ENCODE measurements at places on chromosomes 2 and 18.
A peak's percentile ranks its signal among the peaks of the same experiment; 100 is the strongest.

GRCh38 chr2:28164280-28164801 lies 228.3 kb upstream of the FOSL2 start:
- no peak for DNase-seq

GRCh38 chr2:68214381-68214780 lies 38.0 kb downstream of the PPP3R1 start:
- DNase-seq = no peak

- DNase-seq = no peak
These were observed 154.8 kb upstream of the ZNF236 start for GRCh38 chr18:76667603-76668002.

- DNase-seq = no peak
These were observed 226.2 kb downstream of the ASXL3 start for GRCh38 chr18:33804258-33804657.

DNA sequence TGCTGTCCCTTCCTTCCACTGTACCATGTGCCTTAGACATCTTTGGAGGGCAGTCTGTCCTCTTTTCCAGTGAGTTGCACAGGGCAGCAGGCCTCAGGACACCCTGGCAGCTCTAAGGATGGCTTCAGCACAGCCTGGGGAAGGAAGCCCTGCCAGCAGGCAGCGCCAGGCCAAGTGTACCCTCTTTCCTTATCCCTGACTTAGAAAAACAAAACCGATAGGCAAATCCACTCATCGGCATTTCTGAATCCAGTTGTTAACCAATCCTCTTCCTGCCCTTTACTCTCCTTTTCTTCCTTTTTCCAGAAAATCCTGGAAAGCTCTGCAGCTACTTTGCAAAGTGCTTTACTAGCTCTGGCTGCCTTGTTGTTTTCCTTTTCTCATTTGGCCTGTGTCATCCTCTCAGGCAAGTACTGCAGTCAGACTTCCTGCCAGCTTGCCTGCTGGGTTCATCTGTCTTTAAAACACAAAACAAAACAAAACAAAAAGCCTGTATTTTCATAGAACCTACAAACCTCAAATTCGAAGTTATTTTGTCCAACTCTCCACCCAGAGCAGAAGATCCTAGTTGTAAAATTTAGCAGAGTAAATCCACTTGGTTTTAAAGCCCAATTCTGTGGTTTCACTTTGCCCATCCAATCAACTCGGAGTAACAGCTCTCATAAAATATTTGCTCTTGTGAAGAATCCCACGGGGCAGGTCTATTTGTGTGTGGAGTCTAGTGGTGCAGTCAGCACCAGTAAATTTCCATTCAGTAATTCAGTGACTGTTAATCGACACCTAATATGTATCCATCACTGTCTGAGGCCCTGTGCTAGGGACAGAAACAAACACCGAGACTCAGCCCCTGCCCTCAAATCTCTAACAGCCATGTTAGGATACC lies 45.2 kb downstream of the PCBP1 start:
- DNase-seq = no peak

GRCh38 chr18:44238454-44238853 lies 442.2 kb upstream of the SETBP1 start:
- DNase-seq = peak; percentile 56

DNA sequence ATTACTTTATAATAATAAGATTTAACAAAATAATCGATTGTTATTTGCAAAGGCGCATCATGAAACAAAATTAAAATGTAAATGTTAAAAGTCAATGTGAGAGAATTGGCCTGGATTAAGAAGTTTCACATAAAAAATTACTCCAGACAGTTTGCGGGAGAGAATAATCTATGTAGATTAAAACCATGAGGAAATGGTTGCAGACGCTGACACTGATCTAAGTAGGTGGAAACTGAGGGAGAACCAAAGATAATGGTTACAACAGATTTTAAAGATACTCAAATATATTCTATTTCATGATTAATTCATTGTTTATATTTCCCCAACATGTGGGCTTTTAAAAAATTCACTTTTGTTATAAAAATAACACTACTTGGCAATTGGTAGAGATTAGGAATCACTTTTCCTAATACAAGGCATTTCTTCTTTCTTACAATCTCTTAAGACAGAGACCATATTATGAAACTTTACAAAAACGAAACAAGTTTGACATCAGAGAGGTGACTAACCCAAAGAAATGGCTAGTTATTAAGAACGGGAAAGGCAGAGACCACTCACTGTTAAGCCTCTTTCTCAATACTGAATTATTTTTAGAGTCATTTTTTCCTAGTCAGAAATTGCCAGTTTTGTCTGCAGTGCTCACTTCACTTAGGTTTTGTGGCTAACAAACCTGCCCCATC lies 1.6 kb downstream of the KANSL1L start:
- peak; percentile 2 for DNase-seq

GRCh38 chr2:226115832-226116200 lies 683.8 kb downstream of the IRS1 start:
- DNase-seq = peak; percentile 39

- DNase-seq = no peak
These were observed 54.7 kb upstream of the B3GNT2 start for GRCh38 chr2:62141142-62141740.

DNA sequence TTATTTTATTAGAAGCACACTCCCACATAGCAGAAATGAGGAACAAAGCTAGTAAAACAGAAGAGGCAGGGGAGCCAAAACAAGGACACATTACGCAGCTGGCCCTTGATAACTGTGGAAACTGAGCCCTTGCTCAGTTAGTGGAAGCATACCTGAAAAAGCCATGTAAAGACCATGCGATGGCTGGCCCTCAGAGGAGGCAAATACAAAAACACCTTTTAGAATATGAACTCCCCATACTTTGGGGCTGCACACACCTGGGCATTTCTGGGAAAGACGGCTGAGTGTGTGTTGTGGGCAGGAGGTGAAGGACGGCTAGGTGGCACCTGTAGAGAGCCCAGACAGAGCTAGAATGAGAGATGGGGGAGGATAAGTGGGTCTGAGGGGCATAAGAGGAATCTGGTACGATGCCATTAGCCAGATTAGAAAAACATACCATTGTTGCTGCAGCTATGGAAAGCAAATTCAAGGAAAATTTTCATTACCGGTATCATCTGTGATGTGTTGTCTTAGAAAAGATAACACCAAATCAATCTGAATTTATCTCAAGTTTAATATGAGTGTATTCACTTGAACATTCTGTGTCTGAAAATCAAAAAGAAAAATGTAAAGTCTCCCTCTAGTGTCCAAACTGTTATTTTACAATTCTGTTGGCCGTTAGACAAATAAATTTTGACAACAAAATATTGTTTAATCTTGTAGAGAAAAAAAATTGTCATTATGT lies 45.2 kb upstream of the SULT1C3 start:
- no peak for DNase-seq

DNA sequence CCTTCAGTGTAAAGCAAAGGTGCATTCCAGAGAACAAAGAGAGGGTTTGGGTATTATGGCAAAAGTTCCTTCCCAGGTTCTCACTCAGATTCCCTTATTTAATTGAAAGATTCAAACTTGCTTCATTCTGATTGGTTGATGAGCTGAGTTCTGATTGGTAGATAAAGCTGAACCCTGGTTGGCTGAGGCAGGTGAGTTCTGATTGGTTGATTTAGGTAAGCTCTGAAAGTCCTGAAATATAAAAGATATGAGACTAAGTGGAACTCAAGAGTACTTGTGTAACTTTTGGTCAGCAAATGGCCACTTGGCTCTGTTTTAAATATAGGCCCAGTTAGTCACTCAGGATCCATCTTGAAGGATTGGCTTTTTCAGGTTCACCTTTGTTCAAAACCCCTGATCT lies 99.8 kb upstream of the FBXO11 start:
- DNase-seq = no peak

GRCh38 chr2:11785611-11785940 lies 39.1 kb downstream of the LPIN1 start:
- no peak for DNase-seq

GRCh38 chr2:62014102-62014501 lies 108.6 kb downstream of the COMMD1 start:
- DNase-seq = no peak

DNA sequence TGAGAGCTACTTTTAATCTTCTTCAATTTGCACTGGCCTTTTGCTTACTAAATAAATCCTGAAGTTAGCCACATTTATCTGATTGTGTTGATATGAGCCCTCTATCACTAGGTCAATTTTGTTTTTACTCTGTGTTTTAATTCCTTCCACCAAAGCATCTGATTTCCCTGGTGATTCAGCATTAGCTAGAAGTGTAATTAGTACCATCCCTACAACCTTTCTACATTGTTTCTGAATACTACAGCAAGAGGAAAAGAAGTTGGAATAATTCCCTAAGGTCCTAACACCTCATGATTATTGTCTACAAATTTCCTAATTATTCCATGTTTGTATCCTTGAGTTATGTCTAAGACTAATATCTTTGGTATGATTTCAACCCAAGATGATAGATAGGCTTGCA lies 1093.6 kb downstream of the SUCLG1 start:
- no peak for DNase-seq

- no peak for DNase-seq
These were observed 42.1 kb downstream of the RAPH1 start for GRCh38 chr2:203492965-203493364.

DNA sequence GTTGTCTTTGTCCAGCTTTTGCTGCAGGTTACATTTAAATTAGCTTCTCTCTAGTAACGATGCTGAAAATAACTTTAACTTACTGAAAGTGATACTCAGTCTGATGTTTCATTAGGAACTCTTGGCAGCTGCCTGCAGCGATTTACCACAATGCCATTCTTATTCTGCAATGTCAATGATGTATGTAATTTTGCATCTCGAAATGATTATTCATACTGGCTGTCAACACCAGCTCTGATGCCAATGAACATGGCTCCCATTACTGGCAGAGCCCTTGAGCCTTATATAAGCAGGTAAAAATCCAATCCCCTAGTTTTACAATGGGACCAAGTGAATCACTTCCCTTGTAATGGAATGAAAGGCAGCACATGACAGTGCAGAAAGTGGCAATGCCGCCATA lies 16.3 kb upstream of the MFF start:
- peak; percentile 79 for DNase-seq

- DNase-seq = no peak
These were observed 694.9 kb downstream of the KCNJ3 start for GRCh38 chr2:155393406-155393805.

- DNase-seq = no peak
These were observed 122.9 kb downstream of the COPS8 start for GRCh38 chr2:237208373-237209260.

DNA sequence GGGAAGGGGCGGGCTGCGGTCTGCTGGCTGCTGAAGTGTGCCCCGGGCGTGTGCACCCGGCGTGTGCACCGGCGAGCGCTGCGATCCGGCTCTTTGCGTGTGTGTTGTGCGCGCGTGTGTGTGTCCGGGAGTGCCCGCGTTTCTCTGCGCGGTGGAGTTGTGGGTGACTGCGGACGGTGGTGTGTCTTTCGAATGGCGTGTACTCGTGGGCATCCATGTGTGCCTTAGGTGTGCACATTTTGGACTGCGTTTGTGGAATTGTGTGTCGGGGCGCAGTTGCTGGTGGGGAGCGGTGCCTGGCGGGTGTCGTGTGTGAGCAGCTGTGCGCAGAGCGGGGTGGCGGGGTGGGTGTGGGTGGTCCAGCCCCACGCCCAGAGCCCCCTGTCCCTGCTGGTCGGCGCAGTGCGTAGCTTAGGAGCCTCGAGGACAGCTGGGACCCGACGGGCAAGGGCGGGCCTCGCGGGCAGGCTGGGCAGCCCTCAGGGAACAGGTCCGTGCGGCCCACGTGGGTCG lies 533 bp downstream of the HPCAL1 start:
- no peak for DNase-seq

GRCh38 chr2:121649149-121649595 lies at the start of gene CLASP1:
CLASP1 (minus strand) TSS chr2:121649462; CDS start chr2:121605895, 43,567 bp downstream.
- peak; percentile 12 for DNase-seq

DNA sequence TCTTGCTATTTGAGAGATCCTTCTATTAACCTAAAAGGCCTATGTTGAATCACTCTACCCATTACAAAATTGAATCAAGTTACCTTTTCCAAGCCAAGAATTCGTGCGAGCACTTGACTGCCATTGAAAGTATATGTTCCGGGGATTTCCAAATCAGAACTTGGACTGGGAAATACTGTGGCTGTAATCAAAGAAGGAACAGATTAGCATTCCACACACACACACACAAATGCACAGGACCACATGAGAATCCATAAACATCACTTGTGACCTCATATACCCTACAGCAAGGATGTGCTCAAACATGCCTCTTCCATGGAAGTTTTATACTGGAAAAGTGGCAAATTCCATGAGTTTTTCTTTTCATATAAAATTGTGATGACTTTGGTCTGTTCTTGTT lies 86.0 kb downstream of the ABCA12 start:
- no peak for DNase-seq
